ENCODE measurements at places on chromosomes 3 and 15.

- no peak for DNase-seq
These were observed 599.5 kb downstream of the FHIT start for GRCh38 chr3:60651799-60652198.

DNA sequence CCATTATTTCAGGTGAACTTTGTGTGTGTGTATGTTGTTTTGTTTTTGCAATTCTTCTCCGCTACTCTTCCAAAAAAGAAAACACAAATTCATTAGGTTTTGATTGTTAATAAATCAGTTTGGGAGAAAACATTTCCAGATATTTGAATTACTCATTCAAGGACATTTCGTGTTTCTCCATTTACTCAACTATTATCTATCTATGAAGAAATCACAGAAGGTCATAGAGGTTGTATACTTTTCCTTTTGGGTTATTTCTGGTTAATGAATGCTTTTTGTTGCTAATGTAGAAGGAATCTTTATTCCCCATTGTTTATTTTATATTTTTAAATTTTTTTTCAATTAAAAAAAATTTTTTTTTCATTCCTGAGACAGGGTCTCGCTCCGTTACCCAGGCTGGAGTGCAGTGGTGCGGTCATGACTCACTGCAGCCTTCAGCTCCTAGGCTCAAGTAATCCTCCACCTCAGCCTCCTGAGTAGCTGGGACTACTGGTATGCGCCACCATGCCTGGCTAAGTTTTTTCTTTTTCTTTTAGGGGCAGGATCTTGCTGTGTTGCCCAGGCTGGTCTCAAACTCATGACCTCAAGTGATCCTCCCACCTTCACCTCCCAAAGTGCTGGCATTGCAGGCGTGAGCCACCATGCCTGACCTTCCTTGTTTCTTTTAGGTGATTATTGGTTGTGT lies 28.4 kb downstream of the IGF1R start:
- DNase-seq: no peak

DNA sequence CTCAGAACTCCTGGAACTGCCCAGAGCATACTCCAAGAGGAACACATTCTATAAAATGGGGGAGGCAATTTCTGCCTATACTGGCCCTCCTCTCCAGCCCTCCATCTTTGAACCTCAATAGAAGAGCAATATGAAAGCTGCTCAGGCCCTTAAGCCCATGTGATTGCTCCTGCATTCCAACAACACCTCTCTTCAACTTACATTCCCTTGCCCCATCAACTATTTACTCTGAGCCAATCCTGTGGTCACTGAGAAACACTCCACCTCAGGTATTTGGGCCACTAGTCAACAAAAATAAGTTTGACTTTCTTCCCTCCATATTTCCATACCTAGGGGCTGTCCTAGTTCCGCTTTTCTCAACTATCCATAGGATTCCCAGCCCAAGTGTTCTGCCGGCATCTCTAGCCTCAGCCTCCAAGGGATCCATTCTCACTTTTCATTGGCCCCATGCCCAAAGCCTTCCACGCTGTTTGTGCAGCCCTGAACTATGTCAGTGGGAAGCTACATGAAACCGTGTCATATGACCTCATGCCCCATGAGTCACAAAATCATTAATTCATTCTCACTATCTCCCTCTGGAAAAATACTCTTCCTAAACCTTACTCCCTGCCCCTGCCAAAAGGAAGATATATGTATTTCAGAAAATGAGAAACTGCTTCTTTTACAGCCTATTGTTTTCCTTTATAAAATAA lies 61.6 kb downstream of the GJD2 start:
- no peak for DNase-seq

- no peak for DNase-seq
These were observed 57.4 kb downstream of the ZBTB38 start for GRCh38 chr3:141425523-141426233.

- no peak for DNase-seq
These were observed 18.8 kb upstream of the VGLL4 start for GRCh38 chr3:11662392-11662990.

DNA sequence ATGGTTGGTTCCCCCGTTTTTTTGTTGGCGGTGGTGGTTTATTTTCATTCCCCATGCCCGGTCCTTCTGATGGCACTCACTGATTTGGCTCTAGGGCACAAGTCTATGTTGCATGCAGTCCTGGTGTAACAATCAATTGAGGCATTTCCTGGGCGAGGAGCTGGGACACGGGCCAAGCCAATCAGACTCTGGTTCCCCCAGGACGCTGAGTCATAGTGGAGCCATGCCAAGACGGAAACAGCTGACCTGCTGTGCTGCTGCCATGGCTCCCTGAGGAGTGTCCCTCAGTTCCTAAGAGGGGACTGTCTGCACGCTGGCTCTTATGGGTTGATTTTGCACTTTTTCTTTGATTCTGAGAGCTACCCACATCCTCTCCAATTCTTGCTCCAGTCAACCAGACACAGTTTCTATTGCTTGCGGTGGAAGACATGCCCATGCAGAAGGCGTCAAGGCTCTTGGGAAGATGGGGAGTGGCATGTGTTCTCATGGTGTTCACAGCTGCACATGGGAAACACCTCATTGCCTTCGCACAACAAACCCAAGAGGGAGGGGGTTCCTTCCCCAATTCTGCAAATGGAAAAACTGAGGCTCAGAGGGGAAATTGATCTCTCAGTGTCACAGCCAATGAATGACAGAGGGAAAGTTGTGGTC lies 28.3 kb upstream of the ALDH1L1 start:
- no peak for DNase-seq

- no peak for DNase-seq
These were observed 2.6 kb downstream of the PRC1 start for GRCh38 chr15:90991587-90992285.

GRCh38 chr15:65400760-65401610 lies 21.8 kb downstream of the IGDCC4 start:
- no peak for DNase-seq

DNA sequence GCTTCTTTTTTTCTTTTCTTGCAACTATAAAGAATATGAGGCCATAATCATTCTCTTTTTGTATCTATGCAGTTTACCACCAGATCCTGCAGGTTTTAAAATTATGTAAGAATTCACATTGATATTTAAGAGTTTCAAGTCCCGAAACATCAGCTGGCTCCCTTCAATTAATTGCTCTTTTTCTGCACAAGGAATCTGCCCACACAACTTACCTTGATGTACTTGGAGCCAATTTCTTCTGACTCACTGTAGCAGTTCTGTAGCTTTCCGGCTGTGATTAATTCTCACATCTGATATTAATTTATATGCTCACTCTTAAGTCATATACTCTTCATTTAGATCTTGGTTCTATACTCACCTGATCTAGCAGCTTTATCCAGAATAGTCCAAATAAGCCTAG lies 781.8 kb downstream of the CADM2 start:
- no peak for DNase-seq

GRCh38 chr3:143507735-143508580 lies 340.3 kb downstream of the SLC9A9 start:
- DNase-seq: no peak

- no peak for DNase-seq
These were observed 94.6 kb downstream of the DCLK3 start for GRCh38 chr3:36669764-36670163.

- DNase-seq: no peak
These were observed 28.3 kb downstream of the ALS2CL start for GRCh38 chr3:46664971-46665762.

GRCh38 chr3:38122712-38123290 lies 14.1 kb downstream of the ACAA1 start:
- DNase-seq: no peak

GRCh38 chr3:39783680-39784079 lies 25.7 kb upstream of the MYRIP start:
- no peak for DNase-seq

- no peak for DNase-seq
These were observed 22.7 kb upstream of the PIAS1 start for GRCh38 chr15:68031404-68031803.

DNA sequence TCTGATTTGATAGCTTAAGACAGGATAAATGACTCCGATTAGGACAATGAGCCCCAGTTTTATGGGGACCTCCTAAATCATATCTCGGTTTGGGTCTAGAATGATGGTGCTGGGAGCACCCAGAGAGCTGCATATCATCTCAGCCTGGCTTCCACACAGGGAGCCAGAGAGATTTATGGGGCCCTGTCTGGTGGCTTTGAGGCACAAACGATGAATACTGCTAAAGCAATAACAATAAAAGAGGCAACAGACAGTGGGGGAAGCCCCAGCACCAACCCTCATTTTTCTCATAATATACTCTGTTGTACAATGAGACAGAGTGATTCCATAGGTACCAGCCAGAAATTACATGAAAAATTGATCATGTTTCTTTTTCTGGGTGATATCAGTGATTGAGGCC lies 889.0 kb upstream of the CFAP20DC start:
- no peak for DNase-seq

GRCh38 chr3:188001093-188001492 lies 152.9 kb upstream of the LPP start:
- DNase-seq: no peak

DNA sequence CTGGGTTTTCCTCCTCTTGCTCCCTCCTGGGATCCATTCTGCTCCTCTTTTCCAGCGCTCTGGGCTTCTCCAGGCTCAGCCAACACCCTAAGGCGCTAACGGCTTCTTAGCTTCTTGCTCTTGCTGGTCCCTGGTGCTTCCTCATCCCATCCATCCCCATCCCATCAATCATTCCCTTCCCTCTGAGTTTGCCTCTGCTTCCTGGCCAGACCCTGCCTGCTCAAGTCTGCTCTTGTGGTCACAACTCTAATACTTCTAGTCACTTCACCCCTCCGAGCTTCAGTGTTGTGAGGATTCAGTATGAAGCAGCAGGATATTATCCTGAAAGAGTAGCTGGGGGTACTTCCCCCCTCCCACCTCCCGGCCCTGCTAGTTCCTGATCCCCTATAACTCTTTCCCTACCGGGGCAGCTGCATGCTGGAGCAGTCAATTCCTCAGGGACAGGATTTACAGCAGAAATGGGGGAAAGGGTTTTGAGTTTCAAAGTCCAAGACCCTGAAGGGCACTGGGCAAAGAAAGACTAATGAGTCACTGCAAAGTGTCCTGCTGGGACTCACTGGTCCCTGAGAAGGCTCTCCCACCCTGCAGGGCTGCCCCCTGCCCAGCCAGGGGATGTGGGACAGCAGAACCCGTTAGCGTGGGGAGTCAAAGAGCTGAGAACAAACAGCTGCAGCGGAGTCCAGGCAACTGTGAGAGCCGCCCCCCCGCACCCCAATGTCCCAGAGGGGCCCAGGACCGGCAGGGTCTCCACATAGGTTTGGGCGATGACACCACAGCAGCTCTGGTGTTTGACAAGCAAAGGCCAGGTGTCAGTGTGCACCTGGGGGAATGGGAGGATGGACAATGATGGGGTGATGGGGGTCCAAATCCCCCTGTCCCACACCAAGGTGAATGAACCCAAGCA lies 2.3 kb upstream of the SYNM start:
- no peak for DNase-seq

DNA sequence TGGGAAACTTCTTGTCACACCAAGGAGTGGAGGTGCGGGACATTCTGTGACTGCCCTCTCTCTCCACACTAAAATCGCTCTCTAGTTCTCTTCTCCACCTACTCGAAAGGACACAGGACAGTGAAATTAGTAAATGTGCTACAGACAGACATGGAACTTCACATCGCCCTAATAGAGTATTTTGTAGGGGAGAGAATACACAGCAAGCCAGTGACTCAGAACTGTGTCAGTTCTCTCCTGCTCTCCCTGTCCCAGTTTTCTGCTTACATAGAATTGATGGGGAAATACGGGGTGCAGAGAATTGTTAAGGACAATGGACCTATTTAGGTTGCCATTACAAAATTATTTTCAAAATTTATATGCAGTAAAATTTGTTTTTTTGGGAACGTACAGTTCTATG lies 159.6 kb upstream of the GADL1 start:
- DNase-seq: no peak

GRCh38 chr15:75138016-75138999 lies 63.4 kb upstream of the C15orf39 start:
- DNase-seq: no peak

- DNase-seq: no peak
These were observed 117.9 kb downstream of the LIPC start for GRCh38 chr15:58549785-58550074.

DNA sequence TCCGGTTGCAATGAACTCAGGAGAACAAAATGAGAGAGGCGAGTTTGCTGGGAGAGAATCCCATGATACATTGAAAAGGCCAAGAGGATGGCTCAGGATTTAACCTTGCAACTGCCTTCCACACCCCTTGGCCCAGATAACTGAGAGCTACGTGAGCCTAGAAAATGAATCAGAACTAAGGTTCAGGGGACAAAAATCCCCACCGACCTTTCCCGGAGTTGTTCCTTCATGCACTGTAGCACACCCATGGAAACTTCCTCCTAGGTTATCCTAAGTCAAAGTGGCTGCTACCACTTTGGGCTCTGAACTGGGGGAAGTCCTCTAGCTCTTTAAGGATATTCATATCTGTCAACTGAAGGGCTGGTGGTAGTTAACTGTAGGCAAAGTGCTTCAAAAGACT lies 58.3 kb upstream of the SLC4A7 start:
- no peak for DNase-seq

DNA sequence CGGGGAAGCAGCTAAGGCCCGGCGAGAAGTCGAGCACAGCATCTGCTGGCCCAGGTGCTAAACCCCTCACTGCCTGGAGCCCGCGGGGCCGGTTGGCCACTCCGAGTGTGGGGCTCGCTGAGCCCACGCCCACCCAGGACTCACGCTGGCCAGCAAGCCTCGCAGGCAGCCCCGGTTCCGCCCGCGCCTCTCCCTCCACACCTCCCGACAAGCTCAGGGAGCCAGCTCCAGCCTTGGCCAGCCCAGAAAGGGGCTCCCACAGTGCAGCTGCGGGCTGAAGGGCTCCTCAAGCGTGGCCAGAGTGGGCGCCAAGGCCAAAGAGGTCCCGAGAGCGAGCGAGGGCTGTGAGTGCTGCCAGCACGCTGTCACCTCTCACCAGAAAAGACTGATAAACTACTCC lies 8.9 kb upstream of the GABRB3 start:
- no peak for DNase-seq

GRCh38 chr3:166367947-166368533 lies 530.8 kb upstream of the BCHE start:
- DNase-seq: no peak

GRCh38 chr3:188197388-188197847 lies 43.5 kb downstream of the LPP start:
- DNase-seq: no peak

- no peak for DNase-seq
These were observed 682 bp downstream of the ETFA start for GRCh38 chr15:76310475-76311099.

DNA sequence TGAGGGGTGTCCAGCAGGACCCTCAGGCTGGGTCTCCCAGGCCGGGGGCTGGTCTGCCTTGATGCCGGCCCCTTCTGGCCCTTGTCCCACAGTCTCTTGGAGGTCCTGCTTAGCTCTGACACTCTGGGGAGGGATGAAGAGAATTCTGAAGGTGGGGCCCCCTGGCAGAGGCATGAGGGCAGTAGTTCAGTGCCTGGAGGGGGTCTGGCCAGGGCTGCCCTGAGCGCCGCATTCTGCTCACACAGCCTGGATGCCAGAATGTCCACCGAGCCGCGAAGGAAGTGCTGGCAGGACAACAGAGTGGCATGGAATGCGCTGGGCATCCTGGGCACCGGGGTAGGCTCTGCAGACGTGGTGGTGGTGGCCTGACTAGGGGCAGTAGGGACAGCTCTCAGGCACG lies 55.5 kb downstream of the SMAD6 start:
- DNase-seq: no peak

- DNase-seq: no peak
These were observed 110.8 kb upstream of the ICE2 start for GRCh38 chr15:60589728-60590127.

- DNase-seq: no peak
These were observed 276.9 kb downstream of the GBE1 start for GRCh38 chr3:81484520-81484919.
